Fibroblast of mammary gland (primary cell): ENCODE measurements at places on chromosomes 4 and X.

DNA sequence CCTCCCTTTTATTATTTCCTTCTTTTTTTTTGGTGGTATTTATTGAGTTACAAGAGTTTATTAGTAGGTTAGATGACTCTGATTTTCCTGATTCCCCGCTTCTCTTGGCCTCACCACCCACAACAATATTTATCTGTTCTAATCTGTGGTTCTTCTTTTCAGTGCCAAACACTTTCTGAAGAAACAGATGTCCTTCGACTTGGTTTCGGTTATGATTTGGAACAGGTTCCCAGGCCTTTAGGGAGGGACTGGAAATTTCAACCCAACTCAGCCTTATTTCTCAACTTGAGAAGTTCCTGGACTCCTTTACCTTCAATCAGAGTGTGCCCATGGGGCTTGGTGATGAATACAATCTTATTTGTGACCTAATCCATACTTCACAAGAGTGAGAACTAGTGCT is 108.1 kb downstream of the UCHL1 start:
- DNase-seq, result no peak

- no peak for DNase-seq
These were observed 8.8 kb upstream of the TMEM128 start for GRCh38 chr4:4256799-4257198.

DNA sequence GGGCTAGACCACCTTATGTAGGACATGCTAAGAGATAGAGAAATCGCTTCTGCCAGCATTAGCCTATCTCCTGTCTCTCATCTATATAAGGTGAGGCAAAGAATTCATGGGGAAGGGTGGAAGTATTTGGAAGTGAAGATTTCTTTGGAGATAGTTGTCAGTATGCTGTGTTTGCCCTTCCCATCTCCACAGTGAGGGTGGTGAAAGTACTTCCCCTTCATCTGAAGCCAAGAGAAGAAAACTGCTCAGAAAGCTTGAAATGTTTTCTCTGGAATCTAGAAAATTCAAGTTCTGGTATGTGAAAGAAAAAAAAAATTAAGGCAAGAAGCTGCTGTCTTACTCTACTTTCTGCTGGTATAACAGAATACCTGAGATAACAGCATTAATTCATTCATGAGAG is 12.3 kb upstream of the ADH5 start:
- no peak for DNase-seq

- no peak for DNase-seq
These were observed 369.3 kb downstream of the DMD start for GRCh38 chrX:32842053-32842452.

GRCh38 chr4:10753856-10754402 is 69.4 kb upstream of the CLNK start:
- DNase-seq, result no peak

GRCh38 chr4:184887333-184887732 is 61.6 kb upstream of the ACSL1 start:
- no peak for DNase-seq

- DNase-seq, result no peak
These were observed 537.4 kb upstream of the PCDH7 start for GRCh38 chr4:30182786-30183185.

GRCh38 chrX:6095469-6095868 is 133.2 kb downstream of the NLGN4X start:
- no peak for DNase-seq

DNA sequence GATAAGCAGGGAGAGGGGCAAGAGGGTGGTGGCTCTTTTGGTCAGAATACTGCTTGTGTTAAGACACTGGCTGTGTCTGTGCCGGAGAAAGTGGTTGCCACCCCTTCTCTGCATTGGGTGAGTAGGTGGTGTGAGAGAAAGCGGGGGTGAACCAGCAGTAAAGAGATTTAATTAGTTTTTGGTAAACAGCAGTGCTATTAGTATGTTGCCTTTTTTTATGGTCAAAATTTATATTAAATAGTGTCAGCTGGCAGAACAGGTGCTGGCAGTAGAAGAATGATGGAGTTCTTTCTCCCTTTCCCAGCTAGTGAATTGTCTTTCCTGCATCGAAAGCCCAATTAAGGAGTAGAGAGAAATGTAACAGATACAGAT is 181.6 kb downstream of the LARP7 start:
- peak; percentile 39 for DNase-seq

GRCh38 chrX:124307253-124307907 is 25.1 kb upstream of the TEX13D start:
- no peak for DNase-seq

DNA sequence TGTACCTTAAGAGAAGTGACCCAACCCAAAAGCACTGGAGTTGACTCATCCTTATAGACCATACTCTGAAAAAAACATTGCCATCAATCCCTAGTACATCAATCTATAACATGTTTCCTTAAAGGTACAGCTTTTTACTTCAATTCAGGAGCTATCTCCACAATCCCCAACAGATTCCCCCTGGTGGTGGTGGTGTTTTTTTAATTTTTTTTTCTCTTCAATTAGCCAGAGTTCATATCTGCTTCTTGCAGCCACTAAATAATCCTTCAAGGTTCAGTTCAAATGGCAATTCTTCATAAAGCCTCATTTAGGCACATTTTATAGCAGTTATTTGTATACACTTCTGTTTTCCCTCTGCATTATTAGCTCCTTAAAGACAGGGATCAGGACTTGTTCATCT is 60.7 kb upstream of the KDR start:
- DNase-seq, result no peak

- DNase-seq, result no peak
These were observed 3.8 kb downstream of the ARHGAP10 start for GRCh38 chr4:147735413-147736301.

- no peak for DNase-seq
These were observed 36.3 kb downstream of the HTT-AS start for GRCh38 chr4:3037957-3038461.

- no peak for DNase-seq
These were observed 117.2 kb downstream of the IRF2 start for GRCh38 chr4:184357165-184357564.

DNA sequence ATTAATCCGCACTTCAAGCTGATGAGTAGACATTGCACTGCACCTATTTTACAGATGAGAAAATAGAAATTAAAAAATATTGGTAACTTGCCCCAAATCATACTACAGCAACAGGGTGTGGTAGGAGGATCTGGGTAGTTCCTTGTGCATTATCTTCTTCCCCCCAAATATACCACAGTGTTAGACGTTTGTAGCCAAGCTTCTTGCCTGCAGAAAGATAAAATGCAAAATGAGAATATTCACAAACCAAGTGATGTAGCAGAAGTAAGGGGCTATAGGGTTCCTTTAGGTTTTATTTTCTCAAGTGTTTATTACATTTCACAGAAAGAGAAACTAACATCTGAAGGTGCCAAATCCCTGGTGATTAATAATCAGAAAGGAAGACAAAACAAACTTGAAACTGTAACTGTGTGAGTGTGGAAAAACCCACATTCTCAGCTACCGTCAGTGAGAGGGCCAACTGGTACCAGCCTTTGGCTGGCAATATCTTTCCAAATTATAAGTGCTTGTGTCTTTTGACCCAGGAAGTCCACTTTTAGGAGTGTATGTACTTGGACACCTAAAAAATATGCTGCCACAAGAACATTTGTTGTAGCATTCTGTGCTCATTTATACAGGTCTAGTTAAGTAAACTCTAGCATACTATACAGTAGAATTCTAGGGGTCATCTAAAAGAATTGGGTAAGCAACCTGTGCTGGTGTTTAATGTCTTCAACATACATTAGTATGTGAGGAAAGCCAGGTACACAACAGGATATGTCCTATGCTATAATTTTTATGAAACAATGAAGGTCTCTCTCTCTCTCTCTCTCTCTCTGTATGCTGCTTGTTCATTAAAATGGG is 6.7 kb upstream of the CD38 start:
- no peak for DNase-seq

GRCh38 chr4:150176547-150176946 is 98.3 kb downstream of the DCLK2 start:
- DNase-seq, result peak; percentile 51

GRCh38 chrX:120468071-120468470 is 1.0 kb downstream of the LAMP2 start:
- DNase-seq, result no peak

- peak; percentile 26 for DNase-seq
These were observed 32.1 kb downstream of the UBE2K start for GRCh38 chr4:39730072-39730471.

DNA sequence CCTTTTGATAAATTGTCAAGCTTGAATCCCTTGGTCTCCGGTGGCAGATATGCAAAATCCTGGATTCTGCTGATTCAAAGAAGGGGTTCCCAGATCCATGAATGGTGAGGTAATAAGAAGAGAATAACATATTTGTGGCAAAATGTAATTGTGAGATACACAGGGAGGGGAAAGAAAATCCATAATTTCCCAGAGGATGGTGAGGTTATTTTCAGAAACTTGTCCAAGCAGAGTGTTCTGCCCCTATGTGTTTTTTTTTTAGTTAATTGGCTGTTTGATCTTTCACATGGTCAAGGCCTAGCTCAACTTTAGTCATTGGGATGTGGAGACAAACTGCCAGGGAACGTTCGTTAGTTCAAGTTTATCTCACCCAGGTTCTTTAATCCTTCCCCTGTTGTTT is 408.8 kb downstream of the MAPK10 start:
- DNase-seq, result no peak

GRCh38 chr4:15778289-15779241 is at the start of gene CD38:
Gene CD38 (plus strand): TSS chr4:15778328. CDS start chr4:15778415, 87 bp downstream.
- no peak for DNase-seq

DNA sequence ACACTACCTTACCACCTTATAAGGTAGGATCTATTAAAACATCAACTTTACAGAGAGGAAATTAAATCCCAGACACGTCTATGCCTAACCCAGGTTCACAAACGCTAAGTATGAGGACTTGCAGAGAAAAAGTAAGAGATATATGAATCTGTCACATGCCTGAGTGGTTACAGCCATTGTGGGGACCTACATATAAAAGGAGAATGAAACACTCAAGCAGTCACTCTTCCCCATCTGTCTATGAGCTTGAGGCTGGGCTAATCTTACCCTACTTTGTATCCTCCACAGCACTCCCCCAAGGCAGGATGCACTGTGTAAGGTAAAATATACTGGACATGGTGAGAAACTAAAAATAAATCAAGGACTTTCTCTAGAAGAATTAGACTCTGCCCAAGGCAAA is 339.9 kb downstream of the HNRNPD start:
- DNase-seq, result no peak

DNA sequence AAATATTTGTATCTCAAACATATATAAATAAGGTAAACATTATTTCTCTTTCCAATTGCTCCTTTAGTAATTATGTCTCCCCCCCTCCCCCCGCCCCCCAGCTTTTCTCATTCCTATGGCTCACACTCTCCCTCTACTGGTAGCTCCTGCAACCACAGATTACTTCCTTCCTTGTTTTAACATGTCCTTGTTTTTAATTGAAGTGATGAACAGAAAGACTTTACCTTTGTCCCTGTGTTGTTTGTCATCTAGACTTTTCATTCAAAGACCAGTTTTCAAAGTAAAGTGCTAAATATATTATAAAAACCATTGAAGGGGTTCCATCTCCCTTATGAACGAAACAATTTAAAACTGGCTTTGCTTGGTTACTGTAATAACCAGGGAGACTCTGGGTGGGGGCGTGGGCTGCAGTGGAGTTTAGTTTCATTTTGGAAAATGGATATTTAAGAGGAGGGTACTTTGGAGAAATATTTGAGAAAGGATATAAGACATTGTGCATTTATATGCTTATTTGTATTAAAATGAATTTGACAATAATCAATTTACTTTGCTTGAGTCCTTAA is 352.9 kb downstream of the RAPGEF2 start:
- DNase-seq, result peak; percentile 55

- no peak for DNase-seq
These were observed 17.8 kb upstream of the ANOS1 start for GRCh38 chrX:8749697-8750096.

GRCh38 chrX:67546496-67547423 is 2.9 kb downstream of the AR start:
- no peak for DNase-seq

DNA sequence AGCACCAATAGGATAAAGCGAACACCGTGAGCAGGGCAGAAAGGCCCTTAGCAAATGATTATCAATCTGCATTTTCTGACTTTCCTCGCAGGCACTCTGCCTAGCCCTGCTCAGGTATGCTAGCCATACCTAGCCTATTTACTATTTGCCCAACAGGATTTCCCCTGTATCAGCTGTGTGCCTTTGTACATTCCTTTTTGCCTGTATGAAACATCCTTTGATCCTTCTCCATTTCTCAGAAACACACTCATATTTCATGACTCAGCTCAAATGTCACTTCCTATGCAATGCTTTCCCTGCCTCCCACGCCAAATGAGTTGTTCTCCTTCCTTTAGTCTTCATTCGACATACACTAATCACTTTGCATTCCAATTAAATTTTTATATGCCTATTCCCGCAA is 37.2 kb downstream of the PCDH7 start:
- peak; percentile 92 for DNase-seq

DNA sequence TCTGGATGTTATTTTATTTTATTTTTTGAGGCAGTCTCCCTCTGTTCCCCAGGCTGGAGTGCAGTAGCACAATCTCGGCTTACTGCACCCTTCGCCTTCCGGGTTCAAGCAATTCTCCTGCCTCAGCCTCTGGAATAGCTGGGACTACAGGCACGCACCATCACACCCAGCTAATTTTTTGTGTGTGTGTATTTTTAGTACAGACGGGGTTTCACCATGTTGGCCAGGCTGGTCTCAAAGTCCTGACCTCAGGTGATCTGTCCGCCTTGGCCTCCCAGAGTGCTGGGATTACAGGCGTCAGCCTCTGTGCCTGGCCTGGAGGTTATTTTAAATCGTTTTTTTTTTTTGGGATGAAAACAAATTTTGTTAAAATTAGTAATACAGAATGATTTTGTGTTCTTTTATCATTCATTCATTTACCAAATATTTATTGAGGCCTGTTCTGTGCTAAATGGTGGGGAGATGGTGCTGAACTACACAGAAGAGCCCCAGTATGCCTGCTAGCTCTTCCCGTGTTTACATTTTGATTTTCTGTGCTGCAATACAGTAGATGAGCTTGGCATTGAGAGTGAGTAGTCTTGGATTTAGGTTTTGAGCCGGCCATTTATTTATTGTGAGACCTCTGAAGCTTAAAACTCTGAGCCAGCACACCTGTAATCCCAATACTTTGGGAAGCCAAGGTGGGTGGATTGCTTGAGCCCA is 22.7 kb downstream of the ADD1 start:
- DNase-seq, result no peak

DNA sequence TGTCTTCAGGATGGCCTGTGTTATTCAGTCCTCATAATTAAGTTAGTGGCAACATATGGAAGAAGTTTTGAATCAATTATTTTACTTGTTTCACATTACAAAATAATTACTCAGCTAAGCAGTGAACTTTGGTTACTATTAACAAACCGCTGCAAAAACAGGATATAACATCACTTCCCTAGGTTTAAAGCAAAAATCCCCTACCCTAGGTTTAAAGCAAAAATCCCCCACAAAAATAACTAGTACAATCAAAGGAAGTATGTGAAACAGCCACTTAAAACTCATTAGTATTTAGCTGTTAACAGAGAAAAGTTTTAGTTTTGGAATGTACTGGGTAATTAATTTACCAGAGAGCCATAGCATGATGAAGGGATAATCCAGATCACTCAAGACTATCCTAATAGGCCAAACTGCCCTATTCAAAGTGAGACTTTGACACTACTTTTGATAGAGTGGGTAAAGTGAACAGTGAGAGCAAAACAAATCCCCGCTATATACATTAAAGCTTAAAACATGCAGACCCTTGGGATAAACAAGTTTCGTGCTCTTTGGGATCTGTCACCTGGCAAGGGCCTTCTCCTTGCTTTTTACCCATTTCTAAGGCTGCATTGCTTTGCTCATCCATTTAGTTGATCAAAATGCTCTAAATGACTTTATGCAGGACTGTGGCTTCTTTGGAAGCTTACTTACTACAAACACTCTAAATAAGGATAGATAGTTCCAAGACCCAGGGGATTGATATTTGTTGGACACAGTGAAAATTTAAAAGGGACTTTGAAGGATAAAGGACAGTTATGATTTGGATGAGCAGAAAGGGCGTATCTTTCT is 36.4 kb upstream of the GPR174 start:
- peak; percentile 15 for DNase-seq
